ENCODE measurements at places on chromosomes 3 and 15. TPM values are rescaled to one million over a fixed set of nuclear protein-coding genes. Genes with fewer than 3 reads are reported as not detected.

SNX22 gene
- total RNA-seq = 0.74 TPM

ITIH1 gene
- not detected for total RNA-seq

MRPS11 gene
- 111 TPM for total RNA-seq

TM6SF1 gene
- 0.10 TPM for total RNA-seq

SHQ1 gene
- 17.6 TPM for total RNA-seq

TTC21A gene
- total RNA-seq = 2.5 TPM

C15orf39 gene
- 31.7 TPM for total RNA-seq

ARGFX gene
- not detected for total RNA-seq

CD96 gene
- not detected for total RNA-seq

PPM1L gene
- 0.68 TPM for total RNA-seq

GPR149 gene
- not detected for total RNA-seq

ALPK3 gene
- total RNA-seq = 0.09 TPM

ATP13A4 gene
- not detected for total RNA-seq

AGBL1 gene
- total RNA-seq = not detected

C3orf52 gene
- total RNA-seq = 11.3 TPM

NTRK3 gene
- total RNA-seq = 25.4 TPM

GRAMD1C gene
- 0.47 TPM for total RNA-seq

TGM5 gene
- not detected for total RNA-seq

HTR3E gene
- not detected for total RNA-seq

GAP43 gene
- 0.09 TPM for total RNA-seq

ROBO1 gene
- 16.5 TPM for total RNA-seq

STRIT1 gene
- not detected for total RNA-seq

MED12L gene
- total RNA-seq = 0.68 TPM

MME gene
- total RNA-seq = not detected

THOC7 gene
- total RNA-seq = 62.8 TPM

THBS1 gene
- total RNA-seq = 51.1 TPM

CLEC3B gene
- not detected for total RNA-seq

SERINC4 gene
- total RNA-seq = not detected

ADAMTS17 gene
- total RNA-seq = 0.13 TPM

ISLR gene
- total RNA-seq = 0.43 TPM

TMEM108 gene
- total RNA-seq = not detected

GOLGA8G gene
- not detected for total RNA-seq

MOBP gene
- total RNA-seq = not detected

GOLGA6L7 gene
- total RNA-seq = not detected

KIF7 gene
- 5.0 TPM for total RNA-seq

SPINK8 gene
- total RNA-seq = not detected

PLS1 gene
- 12.0 TPM for total RNA-seq

EFCAB12 gene
- 0.73 TPM for total RNA-seq

ARHGAP11A gene
- 76.2 TPM for total RNA-seq

BFSP2 gene
- not detected for total RNA-seq

SPATA12 gene
- 0.44 TPM for total RNA-seq

DNASE1L3 gene
- total RNA-seq = not detected

DPPA4 gene
- not detected for total RNA-seq

WWTR1 gene
- total RNA-seq = 126 TPM

PAK6 gene
- 0.65 TPM for total RNA-seq

ACP3 gene
- not detected for total RNA-seq

NDUFAF3 gene
- total RNA-seq = 82.8 TPM

SCG5 gene
- total RNA-seq = 2.0 TPM

EIF4A2 gene
- 112 TPM for total RNA-seq

NOX5 gene
- total RNA-seq = 0.16 TPM

NR1I2 gene
- total RNA-seq = not detected
